ENCODE measurements at places on chromosomes 12 and 14.

GRCh38 chr14:88189417-88190191 is 133.5 kb downstream of the KCNK10 start:
- peak; percentile 41 for DNase-seq

DNA sequence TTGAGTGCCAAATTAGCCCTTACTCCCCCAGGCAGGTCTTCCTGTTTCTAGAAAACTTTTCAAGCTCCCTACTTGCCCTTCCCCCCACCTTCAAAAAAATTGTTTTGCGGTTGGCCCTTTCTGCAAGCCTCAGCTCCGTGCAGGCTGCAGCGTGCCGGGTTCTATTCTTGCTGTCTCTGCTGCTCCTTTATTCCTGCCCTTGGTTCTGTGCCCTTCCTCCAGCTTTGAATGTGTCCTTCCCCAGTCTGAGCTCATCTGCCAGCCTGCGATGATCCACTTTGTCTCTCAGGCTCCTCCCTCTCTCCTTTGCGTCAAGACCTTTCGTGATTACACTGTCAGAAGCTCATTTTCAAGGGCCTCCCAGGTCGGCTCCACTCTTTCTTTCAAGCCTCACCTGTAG is 98.6 kb downstream of the IRF2BPL start:
- DNase-seq = peak; percentile 75

DNA sequence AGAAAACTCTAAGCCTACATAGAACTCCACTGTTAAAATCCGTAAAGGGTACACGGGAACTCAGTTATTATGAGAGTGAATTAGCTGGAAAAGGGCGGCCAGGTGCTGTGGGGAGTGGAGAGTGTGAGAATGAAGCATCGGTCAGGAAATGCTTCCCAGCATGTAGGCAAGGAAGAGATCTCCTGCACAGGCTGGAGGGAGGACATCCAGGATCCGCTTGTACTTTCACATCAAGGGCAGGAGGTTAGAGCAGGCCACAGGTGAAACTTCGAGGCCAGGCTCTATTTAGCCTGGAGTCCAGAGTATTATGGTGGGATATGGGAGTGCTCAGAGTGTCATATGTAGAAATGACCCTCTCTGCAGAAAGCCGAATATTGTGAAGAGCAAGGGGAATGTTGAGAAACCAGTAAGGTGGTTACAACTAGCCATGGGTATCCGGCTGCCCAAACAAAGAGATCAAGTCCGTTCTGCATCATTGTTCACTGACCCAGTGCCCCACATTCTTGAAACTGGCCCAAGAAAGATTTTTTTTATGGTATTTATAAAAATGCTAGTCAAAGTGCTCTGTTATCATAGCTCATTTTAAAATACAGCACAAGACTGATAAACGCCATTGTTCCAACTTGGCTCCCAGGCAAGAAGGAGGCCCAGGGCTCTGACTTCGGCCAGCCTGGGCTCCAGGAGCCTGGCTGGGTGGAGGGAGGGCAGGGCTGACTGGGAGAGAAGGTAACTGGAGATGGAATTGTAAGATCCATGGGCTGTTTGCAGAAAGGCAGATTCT is 79.4 kb upstream of the HIF1A start:
- no peak for DNase-seq

GRCh38 chr14:24076302-24076601 is 4.9 kb downstream of the CPNE6 start:
- no peak for DNase-seq

GRCh38 chr14:94088516-94088915 is 7.4 kb downstream of the IFI27L1 start:
- DNase-seq = no peak

GRCh38 chr14:89443042-89443629 is 26.1 kb upstream of the FOXN3 start:
- no peak for DNase-seq

DNA sequence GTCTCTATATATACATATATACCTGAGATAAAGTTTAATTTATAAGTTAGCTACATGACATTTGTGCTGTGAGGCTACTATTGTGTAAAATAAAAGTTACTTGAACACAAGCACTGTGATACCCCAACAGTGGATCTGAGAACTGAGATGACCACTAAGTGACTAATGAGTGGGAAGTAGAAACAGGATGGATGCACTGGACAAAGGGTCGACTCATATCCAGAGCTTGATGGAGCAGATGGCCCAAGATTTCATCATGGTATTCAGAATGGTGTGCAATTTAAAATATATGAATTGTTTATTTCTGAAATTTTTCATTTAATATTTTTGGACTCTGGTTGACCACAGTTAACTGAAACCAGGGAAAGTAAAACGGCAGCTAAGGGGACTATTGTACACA is 908.6 kb upstream of the MDGA2 start:
- DNase-seq = no peak

- no peak for DNase-seq
Measured at GRCh38 chr12:76006028-76006925, 25.3 kb downstream of the PHLDA1 start.

DNA sequence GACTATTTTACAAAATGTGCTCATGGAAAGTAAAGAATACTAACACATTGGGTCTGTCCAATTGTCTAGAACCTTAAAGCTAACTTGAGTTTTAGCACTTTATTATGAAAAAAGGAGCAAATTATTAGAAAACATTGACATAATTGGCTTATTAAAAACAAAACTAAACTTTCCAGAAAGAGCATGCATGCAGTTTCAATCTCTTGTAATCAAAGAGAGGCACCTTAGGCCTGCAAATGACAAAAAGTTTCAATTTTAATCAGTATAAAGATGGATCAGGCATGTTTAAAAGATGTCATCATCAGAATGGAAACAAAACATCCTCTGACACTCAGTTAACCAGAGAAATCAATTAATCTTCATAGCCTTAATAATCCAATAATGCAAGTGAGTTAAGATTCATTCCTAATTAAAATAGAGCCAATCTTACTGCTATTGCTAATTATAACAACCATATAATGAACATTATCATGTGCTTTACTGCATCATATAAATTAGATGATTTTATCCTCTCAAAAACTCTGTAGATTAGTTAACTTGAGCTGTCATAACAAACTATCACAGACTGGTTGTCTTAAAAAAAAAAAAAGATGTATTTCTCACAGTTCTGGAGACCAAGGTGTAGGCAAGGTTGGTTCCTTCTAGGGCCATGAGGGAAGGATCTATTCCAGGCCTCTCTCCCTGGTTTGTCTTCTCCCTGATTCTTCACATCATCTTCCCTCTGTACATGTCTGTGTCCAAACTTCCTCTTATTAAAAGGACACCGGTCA is 131.4 kb downstream of the RPAP3 start:
- no peak for DNase-seq

DNA sequence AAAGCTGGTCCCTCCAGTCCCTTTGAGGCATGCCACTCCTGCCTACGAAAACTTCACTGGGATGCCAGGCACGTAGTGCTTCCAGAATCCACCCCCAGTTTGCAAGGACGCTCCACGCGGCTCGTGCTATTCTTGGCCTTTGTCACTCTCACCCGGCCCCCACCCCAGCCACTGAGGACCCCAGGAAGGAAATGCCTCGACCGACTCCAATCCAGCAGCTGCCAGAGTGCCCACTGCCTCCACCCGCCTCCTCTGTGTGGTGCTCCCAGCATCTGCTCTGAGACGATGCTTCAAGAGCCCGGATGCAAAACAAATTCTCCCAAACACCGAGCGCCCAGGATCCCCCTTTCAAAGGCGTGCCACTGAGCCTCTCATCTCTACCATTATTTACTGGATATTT is 123.9 kb downstream of the RFLNA start:
- no peak for DNase-seq

DNA sequence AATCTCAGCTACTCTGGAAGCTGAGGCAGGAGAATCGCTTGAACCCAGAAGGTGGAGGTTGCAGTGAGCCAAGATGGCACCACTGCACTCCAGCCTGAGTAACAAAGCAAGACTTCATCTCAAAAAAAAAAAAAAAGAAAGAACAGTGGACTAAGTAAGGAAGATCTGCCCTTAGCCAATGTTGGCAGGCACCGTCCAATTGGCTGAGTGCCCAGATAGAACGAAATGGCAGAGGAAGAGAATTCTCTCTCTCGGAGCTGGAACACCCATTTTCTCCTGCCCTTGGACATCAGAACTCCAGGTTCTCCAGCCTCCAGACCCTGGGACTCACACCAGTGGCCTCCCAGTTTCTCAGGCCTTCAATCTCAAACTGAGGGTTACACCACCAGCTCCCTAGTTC is 49.9 kb downstream of the ESR2 start:
- DNase-seq = no peak

DNA sequence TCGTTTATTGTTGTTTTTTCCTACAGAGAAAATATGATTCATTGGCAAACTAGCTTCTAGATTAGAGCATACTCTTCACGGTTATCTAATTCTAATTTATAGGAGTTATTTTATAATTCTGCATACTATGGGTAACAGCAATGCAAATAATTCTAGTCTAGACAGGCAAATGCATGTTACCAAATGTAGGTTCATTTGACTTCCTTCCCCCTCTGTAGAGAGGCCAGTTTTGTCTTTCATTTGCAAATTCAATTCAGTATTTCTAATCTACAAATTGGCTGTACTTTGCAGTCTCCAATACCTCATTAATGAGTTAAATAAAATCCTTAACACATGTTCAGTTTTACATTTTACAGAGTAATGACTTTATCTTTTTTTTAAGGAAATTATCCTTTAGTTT is 4.2 kb downstream of the LGMN start:
- no peak for DNase-seq

DNA sequence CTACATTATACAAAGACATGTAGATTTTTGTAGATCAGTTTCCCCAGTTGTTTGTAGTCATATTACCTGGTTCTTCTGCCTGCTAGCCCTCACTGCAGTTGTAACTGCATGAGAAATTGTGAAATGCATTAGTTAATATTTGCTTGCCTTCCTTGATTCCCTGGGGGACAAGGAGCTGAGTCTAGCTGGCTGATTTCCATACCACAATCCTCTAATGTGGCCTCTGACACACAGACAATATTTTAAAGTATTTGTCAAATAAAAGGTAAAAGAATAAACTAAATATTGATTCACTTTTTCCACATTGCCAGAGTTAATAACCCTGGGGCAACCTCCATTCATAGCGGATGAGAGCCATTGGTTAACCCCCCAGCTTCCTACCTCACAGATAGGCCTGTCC is 128.8 kb upstream of the TMEM132C start:
- no peak for DNase-seq

DNA sequence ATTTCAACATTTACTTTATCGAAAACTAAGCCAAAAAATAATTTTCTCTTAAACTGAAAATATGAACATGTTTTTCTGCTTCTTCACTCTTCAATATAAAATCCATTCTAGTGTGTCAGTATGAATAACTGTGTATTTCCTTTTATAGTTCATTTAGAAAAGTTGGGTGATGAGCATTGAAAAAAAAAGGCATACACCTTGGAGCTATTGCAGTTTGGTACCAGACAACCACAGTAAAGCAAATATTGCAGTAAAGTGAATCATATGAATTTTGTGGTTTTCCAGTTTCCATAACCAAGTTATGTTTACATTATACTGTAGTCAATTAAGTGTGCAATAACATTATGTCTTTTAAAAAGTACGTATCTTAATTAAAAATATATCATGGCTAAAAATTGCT is 195.0 kb upstream of the FOXG1 start:
- no peak for DNase-seq

DNA sequence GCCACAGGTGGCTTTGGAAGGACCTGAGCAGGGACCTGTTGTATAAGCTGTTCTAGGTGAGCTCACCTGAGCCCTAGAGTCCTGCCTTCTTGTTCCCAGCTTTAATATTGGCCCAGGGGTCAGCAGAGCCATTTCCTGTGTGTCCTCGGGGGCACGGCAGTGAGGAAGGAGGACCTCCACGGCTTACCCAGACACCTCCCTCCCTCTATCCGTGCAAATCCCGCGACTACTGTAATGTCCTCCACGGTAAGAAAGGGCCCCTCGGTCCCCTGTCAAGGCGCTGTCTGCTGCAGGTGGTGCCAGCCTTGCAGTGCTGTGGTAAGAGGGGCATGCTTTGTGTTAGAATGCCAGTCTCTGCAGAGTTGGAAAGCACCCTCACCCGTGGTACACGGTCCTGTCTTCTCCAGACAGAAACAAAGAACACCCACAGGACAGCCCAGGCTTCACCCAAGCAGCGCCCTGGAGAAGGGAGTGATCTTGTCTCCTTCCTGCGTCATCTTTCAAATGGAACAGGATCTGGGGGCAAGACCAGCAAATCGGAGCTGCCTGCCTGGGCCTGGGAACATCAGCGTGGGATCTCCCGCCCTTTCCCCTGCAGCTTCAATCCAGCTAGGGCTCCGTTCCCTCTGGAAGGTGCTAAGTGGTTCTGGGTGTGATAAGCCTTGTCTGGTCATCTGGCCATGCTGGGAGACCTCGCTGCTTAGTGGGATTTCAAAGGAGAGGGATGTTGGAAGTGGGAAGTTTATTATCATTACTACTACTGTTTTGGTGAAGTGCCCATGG is 20.2 kb upstream of the FZD10 start:
- DNase-seq = no peak

DNA sequence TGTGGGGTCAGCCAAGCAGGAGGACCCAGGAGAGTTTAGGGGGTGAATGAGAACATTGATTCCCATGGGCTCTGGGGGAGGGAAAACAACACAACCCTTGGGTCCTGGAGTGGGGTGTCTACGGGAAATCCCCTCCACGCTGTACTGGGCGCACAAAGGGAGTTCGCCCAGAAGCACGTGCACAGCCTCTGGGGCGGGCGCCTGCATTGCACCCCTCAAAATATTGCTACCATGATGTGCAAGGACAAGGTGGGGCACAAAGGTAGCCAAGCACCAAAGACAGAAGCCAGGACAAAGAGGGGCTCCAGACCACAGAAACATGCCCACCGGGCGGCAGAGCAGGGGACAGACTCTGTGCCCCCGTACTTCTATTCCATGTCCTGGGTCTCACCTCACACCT is 74.9 kb upstream of the EIF5 start:
- DNase-seq = no peak

DNA sequence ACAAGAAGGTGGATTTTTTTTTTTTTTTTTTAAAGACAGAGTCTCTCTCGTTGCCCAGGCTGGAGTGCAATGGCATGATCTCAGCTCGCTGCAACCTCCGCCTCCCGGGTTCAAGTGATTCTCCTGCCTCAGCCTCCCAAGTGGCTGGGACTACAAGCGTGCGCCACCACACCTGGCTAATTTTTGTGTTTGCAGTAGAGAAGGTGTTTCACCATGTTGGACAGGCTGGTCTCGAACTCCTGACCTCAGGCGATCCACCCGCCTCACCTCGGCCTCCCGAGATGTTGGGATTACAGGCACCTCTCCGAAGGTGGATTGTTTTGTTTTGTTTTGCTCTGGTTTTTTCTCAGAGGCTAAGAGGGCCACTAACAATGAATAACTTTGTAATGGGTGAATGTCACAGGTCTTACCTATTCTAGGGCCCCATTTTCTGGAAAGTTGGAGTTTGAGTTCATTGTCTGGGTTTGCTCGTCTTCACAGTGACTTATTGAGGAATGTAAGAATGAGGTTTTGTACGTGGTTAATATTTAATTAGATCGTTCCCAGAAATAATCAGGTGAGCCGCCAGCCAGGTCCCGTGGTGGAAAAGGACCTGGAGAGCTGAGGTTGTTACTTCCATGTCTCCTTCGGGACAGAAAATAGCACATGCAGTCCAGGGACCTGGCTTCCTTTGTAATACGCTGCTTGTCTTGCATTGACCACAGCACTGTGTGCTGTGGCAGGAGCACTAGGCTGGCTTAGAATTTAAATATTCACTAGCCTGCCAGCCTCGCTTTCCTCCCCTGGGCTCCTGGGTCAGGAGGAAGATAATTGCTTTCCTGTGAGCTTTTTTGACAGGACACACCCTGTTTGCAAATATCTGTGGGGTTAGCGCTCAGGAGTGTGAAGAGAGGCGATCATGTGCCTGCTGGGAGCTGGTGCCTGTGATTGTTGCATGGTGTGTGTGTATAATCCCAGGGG is 2.3 kb downstream of the HIP1R start:
- DNase-seq = peak; percentile 2

- no peak for DNase-seq
Measured at GRCh38 chr12:116539361-116539771, 19.8 kb upstream of the MAP1LC3B2 start.
